ENCODE measurements at places on chromosomes 6 and 20.

GRCh38 chr6:138349891-138350290, 27.8 kb upstream of the SMIM28 start:
- DNase-seq: no peak

GRCh38 chr6:168660400-168660945, 219.5 kb downstream of the SMOC2 start:
- DNase-seq: no peak

DNA sequence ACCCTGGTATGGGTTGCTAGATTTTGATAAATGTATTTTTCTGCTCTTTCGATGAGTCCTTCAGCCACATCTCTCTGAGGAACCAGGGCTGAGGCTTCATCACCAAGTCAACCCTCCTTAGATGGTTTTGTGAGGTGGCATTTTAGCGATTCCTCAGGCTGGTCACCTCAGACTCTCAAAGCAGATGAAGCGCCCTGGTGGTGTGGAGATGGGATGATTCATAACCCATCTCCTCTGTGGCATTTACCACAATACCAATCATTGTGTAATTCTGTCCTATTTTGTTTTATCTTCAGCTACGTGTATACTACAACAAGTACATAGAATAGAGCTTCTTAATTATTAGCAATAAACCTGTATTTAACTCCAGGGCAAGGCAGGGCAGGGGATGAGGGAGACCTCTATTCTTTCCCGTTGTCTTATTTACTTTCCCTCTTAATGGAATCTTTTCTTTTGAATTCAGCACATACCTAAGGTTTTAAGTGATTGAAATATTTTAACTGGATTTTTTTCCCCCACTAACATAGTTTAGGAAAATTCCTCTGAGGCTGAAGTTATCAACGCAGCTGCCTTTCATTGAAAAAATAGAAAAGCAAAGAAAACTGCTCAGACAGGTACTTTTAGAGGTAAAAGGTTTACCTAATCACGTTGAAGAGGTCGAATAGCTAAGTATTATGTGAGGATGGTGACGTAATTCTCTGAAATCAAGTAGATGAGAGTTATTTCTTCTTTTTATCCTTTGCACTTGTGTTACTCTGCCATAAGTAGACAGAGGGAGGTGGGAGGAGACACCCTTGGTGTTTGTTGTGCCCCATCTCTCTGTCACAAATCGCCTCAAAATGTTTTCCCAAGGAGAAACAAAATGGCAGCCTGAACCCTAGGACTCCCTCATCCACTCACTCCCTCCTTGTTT, 57.4 kb upstream of the EDN3 start:
- DNase-seq: no peak

DNA sequence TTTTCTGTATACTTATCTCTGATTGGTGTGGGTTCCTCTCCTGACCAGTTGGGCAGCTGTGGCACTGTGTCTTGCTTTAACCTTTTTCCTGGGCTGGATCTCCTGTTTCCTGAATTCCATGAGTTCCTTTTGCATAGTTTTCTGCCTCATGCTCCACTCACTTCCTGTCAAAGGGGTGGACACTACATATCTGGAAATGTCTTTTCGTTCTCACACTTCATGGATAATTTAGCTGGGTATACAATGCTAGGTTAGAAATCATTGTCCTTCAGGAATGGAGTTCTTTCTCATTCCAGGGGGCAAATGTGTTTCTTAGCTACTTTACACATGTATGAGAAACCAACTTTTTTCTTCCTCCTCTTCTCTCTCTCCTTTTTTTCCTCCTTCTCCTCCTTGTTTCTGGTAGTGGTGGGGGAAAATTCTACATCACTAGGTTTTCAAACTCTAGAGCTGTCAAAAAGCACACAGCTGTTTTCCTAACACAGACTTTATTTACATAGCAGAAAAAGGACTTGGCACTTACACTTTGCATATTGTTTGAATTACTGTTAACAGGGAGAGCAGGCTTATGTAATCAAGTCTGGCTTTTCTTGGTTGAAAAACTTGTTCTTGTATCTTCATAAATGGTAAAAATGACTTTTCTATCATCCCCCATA, 9.0 kb upstream of the DDX27 start:
- DNase-seq: no peak

DNA sequence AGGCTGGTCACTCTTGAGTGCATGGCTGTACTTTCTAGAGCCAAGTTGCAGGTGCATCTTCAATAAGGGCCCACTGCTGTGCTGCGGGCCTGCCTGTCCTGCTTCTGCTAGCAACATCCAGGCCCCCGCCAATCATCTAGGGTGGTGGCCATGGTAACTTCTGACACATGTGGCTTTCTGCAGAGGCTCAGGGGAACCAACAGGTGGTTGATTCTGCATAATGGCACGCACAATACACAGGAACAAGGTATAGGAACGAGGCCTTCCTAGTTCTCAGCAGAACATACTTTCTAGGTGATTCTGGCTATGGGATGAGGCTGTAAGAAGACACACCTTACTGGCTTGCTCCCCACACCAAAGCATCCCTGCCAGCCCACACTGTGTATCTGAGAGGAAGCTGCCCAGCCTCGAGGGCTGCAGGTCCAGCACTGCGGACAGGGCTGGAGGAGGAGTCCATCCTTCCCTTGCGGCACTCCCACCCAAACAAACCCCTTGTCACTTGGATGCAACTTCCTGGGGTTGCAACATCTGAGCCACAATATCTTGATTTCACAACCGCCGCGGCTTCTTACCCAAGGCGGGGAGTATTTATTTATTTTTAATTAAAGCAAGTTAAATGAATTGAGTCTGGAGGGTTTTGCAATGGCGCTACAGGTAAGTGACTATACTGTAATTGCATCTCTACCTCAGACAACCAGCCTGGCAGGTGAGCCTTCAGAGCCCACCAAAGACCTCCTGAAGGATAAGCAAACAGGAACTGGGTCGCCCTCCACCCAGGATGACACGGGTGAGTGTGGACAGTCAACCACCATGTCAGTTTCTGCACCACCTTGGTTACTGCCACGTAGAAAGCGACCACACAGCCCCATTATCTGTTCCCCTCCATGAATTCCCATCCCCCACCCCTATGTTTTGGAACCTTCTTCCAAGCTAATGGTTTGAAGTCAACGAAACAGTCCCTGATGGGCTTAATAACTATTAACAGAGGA, 49.6 kb downstream of the SULF2 start:
- DNase-seq: no peak

Measured in CD4-positive, alpha-beta memory T cell (primary cell).